ENCODE measurements at places on chromosomes 3 and 15.
A peak's percentile ranks its signal among the peaks of the same experiment; 100 is the strongest.

DNA sequence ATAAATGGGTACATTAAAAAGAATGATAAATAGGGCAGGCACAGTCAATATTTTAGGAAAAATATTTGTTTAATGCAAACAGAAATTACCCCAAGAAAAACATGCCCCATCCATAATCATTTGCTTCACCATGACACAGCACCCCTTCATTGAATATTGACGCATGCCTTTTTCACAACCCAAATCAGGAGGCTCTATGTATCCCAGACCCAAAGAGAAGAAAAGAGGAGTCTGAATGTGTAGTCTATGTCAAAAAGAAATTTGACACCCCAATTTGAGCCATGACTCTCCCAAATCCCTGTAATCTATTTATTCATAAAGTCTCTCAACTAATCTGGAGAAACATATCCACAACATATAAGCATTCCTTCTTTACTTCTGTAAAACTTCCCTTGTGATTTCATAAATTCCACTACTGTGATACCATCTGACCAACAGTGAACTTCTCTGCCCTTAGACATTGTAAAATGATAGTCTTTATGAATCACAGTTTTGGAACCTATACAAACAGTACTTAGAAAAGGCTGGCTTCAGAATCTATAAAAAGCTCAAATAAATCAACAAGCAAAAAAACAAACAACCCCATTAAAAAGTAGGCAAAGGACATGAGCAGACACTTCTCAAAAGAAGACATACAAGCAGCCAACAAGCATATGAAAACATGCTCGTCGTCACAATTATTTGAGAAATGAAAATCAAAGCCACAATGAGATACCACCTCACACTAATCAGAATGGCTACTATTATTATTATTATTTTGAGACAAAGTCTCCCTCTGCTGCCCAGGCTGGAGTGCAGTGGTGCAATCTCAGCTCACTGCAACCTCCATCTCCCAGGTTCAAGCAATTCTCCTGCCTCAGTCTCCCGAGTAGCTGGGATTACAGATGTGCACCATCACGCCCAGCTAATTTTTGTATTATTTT lies 53.4 kb upstream of the XRN1 start:
- no peak for DNase-seq

- DNase-seq = no peak
Measured at GRCh38 chr3:112366522-112366921, 33.6 kb downstream of the CD200 start.

DNA sequence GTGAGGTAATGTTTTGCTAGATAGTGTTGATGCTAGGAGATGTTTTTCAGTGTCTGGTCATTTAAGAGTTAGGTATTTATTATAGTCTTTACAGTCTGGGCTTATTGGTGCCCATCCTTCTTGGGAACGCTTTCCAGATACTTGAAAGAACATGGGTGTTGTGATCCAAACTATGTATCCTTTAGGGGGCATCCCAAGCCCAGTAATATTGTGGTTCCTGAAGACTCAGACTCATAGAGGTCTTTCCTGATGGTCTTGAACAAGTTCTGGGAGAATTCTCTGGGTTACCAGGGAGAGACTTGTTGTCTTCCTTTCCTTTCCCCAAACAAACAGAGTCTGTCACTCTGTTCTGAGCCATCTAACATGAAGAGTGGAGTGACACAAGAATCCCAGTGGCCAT lies 99.7 kb upstream of the LRRC3B start:
- no peak for DNase-seq

- DNase-seq = no peak
Measured at GRCh38 chr3:151743855-151744254, 10.1 kb downstream of the AADACL2 start.

GRCh38 chr3:167731393-167731792 lies 3.3 kb downstream of the PDCD10 start:
- no peak for DNase-seq

GRCh38 chr15:99504823-99505551 lies 60.8 kb upstream of the MEF2A start:
- no peak for DNase-seq

DNA sequence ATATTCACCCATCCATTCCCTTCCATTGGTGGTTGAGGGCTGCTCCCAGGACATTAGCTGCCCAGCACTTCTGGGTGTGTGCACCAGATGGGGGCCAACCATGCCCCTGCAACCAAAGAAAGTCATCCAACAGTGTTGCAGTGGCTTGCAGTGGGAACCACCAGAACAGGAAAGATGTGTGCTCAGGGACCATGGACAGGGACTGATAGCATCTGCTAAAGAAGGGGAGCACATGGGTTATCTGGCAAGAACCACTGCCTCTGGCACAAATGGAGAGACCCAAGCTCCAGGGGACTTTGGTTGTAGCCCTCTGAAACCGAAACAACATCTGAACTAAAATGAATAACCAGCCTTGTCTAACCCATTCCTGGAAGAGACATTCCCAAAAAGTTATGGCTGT lies 8.1 kb downstream of the DCLK3 start:
- DNase-seq = no peak

DNA sequence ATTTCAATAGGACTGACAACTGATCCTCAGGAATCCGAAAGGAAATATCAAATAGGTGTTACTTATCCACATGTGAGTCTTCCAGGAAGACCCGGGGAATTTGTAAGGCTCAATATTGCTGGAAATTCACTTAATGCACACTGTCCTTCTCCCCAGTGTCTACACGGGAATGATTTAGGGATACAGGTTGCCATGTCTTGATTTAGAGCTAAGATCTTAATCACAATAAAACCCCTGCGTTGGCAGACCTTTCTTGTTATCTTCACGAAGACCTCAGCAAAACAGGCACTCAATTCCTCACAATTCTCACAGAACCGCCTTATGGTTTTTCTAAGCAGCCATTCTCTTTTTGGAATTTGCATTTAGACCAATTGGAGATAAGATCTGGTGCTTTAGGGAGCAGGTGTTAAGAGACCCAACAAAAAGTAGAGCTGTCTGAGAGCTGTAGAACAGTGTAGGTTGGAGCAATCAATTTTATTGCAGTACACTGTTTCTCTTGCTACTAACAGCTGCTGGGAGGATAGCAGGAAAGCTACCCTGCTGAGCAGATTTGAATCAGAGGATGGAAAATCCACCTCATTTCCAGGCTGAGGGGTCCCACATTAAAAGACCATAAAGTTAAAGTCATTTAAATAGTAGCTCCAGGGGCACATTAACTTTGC lies 925.7 kb downstream of the EPHA3 start:
- DNase-seq = peak; percentile 43

GRCh38 chr3:107082527-107082926 lies 294.7 kb upstream of the CCDC54 start:
- DNase-seq = no peak

DNA sequence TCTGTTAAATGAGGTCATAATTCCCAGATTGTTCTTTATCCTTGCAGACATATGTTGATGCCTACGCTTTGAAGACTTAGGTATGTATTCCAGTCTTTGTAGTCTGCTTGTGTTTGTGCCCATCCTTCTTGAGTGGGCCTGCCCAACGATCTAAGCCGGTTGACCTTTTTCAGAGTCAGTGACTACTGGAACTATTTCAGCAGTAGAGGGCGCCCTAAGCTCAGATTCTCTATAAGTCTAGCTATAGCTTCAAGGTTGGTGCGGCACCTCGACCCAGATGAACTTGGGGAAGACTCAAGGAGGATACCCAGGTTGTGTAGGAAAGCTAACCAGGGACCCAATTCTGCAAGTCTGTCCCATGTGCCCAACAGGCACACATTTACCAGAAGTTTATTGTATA lies 228.8 kb upstream of the PPP2R3A start:
- DNase-seq = no peak

GRCh38 chr3:53728606-53729005 lies 117.6 kb downstream of the CHDH start:
- no peak for DNase-seq

DNA sequence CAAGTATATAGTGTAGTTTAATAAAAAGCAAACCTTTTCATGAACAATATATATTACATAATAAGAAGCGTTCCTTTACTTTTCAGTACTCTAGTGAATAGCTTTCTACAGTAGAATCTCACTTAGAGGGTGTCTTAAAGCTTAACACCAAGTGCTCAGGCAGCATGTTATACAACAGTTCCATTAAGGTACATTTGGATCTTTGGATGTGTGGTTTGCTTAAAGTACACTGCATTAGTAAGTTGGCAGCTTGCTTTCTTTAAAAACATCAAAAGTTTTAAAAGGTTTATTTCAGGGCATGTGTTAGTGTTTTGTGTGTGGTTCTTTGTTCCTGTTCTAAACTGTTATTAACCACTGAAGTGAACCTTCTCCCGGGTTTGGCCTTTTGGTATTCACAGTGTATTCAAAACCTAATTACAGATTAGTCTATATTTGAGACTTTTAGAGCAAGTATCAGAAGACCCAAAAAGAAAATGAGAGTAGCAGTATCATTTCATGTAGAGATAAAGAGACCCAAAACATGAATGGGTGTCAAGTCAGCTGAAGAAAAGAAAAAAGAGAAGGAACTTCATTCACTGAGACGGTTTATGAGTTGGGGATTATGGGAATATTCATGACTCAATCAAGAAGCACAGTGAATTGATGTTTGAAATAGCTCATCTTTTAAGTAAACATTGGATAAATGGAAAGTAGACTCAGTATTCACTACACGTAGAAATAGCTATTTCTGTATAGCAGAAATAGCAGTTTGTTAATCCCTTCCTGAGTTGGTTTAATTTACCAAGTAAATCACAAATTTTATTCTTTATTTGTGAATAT lies 93.9 kb downstream of the OPA1 start:
- DNase-seq = no peak

DNA sequence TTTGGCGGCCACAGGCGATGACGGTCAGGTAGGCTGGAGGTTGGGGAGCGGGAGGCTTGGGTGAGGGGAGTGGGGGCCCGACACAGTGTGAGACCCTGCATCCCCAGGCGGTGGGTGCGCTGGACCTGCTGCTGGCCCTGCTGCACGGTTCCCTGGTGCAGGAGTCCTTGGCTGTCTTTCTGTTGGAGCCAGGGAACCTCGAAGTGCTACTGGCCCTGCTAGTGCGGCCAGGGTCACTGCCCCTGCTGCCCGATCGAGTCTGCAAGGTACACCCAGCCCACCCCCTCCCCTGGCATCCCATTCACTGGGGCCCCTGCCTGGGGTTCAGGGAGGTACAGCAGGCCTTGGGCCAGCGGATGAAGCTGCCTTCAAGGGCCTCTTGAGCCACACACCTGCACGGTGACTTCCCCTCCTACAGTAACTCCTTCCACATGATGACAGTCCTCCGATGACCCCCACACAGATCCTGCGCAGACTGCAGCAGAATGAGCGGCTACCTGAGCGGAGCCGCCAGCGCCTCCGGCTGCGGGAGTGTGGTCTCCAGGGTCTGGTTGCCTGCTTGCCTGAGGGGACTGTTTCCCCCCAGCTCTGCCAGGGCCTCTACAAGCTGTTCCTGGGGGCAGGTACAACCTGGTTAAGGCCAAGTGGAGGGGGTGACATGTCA lies 19.5 kb downstream of the NBEAL2 start:
- no peak for DNase-seq

DNA sequence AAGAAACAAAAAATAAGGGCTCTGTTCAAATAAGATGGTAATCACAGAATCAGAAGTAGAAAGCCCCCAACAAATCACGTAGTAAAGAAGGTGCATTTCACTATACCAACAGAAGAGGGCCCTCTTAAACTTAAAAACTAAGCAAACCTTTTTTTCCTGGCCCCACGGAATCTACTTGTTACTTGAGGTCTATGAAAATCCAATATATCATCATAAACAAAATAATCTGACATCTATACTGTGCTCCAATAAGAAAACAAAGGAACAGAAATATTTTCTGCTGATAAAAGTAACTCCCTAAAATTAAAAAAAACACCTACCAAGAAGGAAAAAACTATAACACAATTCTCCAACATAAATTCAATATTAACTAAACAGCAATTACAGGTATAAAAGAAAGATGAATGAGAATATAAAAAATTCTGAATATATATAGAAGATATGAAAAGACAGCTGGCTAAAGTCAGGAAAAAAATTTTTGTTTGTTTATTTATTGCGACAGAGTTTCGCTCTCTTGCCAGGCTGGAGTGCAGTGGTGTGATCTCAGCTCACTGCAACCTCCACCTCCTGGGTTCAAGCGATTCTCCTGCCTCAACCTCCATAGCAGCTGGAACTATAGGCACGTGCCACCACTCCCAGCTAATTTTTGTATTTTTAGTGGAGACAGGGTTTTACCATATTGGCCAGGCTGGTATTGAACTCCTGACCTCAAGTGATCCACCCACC lies 81.8 kb downstream of the CLASP2 start:
- DNase-seq = peak; percentile 13

GRCh38 chr3:44942202-44942921 lies 33.6 kb downstream of the ZDHHC3 start:
- no peak for DNase-seq

GRCh38 chr3:126573492-126574117 lies 14.9 kb upstream of the C3orf22 start:
- no peak for DNase-seq

DNA sequence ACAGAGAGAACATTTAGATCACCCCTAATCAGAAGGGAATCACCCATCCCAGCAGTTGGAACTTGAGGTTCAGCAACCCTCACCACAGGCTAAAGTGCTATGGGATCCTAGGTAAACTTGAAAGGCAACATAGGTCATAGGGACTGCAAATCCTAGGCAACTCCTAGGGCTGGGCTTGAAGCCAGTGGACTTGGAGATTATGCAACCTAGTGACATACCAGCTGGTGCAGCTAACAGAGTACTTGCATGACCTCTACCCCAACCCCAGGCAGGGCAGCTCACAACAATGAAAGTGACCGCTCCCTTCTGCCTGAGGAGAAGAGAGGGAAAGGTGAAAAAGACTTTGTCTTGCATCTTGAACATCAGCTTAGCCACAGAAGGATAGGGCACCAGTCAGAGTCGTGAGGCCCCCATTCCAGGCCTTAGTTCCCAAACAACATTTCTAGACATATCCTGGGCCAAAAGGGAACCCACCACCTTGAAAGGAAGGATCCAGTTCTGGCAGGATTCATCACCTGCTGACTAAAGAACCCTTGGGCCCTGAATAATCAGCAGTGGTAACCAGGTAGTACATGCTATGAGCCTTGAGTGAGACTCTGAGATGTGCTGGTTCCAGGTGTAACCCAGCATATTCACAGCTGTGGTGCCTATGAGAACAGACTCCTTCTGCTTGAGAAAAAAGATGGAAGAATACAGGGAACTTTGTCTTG lies 37.6 kb upstream of the FBN1 start:
- no peak for DNase-seq

DNA sequence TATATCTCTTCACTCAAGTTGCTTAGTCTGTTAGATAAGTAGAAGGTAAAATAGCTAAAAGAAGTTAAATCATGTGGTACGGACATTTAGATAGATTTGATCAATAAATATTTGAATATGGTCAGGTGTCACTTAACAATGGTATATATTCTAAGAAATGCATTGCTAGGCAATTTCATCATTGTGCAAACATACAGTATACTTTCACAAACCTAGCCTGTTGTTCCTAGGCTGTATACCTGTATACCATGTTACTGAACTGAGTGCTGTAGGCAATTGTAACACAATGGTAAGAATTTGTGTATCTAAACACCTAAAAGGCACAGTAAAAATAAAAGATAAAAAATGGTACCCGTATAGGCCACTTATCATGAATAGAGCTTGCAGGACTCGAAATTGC lies 112.8 kb upstream of the CGNL1 start:
- no peak for DNase-seq
